Spinal cord (tissue), 10 donors: ENCODE measurements at places on chromosomes 3 and 15.

DNA sequence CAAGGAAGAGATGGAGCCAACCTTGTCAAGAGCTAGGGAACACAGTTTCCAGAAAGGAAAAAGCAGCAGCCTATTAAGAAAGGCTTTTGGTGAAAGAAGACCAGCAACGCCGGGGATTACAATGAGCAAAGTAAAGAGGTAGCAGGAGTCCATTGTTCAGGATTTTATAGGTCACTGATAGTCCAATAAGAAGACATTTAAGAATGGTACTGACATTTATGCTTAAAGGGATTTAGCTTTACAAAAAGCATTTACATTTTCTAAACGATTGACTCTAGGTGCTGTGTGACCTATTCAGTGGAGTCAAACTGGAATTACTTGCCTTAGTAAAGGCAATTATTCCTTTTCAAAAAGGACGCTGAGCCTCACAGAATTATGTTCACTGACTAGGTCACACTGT, 40.8 kb downstream of the CSNK1G1 start:
- no peak for DNase-seq

- DNase-seq, result no peak
Observed at GRCh38 chr3:46859001-46859710, 4.1 kb downstream of the MYL3 start.

DNA sequence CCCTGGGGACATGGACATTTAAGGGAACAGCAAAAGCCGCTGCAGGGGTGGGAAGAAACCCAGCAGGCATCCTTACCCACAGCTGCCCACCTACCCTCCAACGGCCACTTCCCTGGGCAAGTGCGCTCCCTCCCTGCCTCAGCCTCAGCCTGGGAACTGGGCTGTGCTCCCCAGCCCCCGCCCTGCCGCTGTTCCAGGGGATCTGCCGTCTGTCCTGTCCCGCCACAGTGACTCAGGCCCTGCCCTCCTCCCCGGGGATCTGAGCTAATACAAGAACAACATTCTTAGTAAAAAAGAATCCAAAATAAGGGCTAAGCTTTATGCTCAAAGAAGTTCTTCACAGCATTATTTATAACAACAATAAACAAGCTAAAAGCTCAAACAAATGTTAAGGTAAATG, 7.4 kb upstream of the IQSEC1 start:
- no peak for DNase-seq

DNA sequence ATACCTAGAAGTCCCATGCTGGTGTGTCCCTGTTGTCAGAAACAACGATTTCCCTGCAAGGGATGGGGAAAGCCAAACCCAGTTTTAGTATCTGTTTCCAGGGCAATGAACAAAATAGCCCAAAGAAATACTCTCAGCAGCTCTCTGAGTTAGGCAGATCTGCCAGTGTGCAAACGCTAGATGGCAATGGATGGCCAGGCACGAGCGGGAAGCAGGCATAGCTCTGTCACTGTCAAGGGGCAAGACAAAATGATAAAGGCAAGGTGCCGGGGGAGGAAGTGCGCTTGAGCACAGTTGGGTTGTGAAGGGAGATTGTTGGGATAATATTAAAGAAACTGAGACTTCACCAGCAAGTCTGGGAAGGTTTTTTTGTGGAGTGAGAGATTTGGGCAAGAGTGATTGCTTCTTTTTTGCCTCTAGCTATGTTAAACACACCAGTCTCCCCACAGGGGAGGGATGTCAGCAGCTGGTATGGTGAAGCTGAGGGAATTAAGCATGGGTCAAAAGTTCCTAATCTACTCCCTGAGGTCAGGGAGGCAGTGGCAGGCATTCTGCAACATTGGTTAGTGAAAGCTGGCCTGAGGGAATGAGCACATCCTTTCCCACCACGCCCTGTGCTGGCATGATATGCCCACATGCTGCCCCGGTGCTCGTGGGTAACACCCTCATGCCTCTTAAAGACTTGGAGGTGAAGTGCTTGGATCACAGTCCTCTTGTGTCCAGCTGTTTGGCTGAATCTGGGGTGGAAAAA, 117.5 kb downstream of the PDCD6IP start:
- DNase-seq, result no peak

- no peak for DNase-seq
Observed at GRCh38 chr3:49519916-49520385, 34.3 kb upstream of the BSN start.

GRCh38 chr3:139318431-139318816, 25.4 kb upstream of the MRPS22 start:
- peak; percentile 8 for DNase-seq

DNA sequence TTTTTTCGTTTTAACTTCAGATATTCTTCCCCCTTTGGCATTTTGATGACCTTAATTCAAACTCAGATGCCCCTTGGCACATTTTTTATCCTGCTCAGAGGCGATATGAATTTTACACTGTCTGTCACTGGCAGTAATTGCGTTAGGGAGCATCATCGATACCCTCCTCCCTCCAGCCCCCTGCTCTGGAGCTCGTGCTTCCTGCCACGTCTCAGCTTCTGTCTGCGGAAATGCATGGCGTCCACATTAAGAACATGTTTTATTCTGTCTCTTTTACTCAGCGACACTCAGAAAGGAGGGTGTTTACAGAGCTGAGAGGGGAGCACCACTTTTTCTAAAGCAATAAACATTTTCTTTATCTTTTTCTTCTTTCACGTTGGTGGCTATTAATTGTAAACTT, 254.2 kb downstream of the EBLN2 start:
- no peak for DNase-seq

GRCh38 chr3:14548321-14548729, 8.2 kb upstream of the GRIP2 start:
- no peak for DNase-seq

DNA sequence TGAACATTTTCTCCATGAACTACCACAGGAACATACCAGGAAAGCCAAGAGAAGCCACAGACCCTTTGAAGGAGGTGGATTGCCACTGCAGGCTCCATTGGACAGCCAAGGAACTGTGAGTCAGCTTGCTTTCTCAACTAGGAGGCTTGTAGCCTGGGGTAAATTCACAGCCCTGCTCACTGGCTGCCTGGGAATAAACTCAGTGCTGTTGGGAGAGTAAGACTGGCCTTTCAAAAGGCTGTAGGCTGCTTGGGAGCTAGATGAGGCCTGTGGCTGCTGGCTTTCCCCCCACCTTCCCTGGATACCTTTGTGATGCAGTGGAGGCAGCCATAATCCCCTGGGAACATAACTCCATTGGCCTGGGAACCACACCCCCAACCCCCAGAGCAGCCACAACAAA, 223.5 kb upstream of the RBMS3 start:
- DNase-seq, result no peak

GRCh38 chr3:133487204-133487603, 86.3 kb upstream of the CDV3 start:
- no peak for DNase-seq

- DNase-seq, result no peak
Observed at GRCh38 chr15:39488961-39489360, 91.9 kb upstream of the THBS1 start.
